ENCODE measurements at places on chromosomes 2 and 18. TPM values are rescaled to one million over a fixed set of nuclear protein-coding genes. Genes with fewer than 3 reads are reported as not detected.
A peak's percentile ranks its signal among the peaks of the same experiment; 100 is the strongest.

ACTG2 gene
- 600 TPM for polyA plus RNA-seq

RALBP1 gene
- polyA plus RNA-seq: 72.4 TPM

HPCAL1 gene
- 28.8 TPM for polyA plus RNA-seq

FAM161A gene
- polyA plus RNA-seq: 0.84 TPM

GDF7 gene
- polyA plus RNA-seq: 0.02 TPM

DNA sequence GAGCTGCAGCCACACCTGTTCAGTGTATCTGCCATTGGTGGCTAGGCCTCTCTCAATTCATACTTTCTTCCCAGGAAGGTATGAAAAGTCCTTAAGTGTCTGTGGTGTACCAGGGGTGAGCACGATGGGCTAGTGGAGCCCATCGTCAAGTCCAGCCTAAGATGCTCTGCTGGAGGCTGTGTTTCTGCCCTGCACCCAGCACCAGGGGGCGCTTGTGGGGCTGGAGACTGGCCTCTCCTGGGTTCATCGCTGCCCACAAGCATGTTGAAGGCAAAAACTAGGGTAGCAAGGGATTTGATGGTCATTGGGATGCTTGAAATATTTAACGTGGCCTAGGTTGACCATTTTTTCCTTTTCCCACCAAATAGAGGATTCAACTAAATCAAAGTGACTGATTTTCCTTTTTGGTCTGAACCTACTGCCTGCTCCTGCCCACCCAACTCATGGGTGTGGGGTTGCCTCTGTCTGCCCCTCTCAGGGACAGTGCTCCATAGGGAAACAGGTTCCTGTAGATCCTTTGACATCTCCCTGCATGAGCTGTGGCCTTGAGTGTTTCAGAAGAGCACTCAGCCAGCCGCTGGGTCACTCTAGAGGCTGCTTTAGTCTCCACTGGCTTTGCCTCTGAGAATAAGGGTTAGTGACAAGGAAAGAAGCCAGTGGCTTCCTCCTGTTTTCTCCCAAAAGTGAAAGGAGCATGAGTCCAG, 59.0 kb downstream of the TPGS2 start:
- DNase-seq: no peak

- DNase-seq: no peak
Measured at GRCh38 chr2:3108105-3108504, 269.5 kb downstream of the EIPR1 start.

DNA sequence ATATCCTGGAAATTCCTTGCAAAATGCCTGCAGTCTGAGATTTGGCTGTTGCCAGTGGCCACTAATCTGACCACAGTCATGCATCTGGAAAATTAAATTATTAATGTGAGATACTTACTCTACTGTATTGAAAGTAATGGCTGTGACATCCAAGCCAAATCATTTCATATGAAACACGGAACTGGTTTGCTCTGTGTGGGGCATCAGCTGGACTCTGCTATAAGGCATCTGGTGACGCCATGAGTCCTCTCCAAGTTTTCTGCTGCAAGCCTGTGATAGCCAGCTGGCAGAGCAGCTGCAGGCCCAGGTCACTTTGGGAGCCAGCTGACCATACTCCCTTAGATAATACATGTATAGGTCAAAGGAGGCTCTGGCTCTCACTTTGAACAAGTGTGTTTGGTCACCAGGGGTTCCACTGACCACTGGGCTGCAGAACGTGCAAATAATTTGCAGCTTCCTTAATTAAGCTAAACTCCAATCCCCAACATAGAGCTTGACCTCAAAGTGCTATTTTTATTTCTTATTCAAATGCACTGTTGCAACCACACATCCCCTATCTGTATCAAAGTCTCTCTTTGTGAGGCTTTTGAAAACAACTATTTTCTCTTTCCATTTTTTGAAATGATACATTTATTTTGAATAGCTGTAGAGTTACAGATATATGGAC, 152.9 kb downstream of the NCKAP5 start:
- peak; percentile 19 for DNase-seq

DNA sequence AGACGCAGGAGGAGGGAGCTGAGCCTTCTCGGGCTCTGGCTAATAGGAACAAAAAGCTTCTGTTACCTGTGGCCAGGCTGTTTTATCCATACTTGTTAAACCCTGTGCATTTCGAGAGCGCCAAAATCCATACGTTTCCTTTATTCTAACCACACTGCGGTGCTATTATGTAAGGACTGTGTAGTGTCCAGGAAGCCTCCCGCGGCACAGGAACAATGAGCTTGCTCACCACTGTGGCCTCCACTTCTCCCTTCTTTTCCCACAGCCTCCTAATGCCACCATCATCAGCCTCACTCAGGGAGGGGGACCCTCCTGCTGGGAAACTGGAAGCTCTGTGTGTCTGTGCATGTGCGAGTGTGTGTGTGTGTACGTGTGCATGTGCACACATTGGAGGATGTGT, 268.5 kb downstream of the HAUS1 start:
- DNase-seq: no peak

GRCh38 chr2:135667045-135667444, 74.6 kb upstream of the UBXN4 start:
- DNase-seq: peak; percentile 15

GRCh38 chr2:220628252-220628651, 943.9 kb downstream of the EPHA4 start:
- no peak for DNase-seq

- DNase-seq: peak; percentile 2
Measured at GRCh38 chr2:86700690-86701089, 19.4 kb upstream of the RMND5A start.

- DNase-seq: no peak
Measured at GRCh38 chr2:76749858-76750257, 772.3 kb downstream of the LRRTM4 start.

DNA sequence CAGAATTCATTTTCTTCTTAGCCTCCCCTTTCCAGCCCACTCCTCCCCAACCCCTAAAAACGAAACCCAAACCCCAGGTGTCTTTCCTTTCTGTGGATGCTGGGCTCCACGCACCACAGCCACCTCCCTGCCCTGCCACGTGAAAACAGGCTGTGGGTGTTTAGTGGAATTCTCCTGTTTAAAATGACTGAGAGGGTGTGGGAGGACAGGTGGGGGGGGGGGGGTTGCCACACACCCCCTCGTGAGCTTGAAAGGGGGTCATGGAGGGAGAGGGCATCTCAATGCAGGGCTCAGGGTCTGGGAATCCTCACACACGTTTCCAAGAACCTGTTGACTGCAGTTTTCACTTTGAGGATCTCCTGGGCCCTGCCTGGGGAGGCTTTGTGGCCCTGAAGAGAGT, 110.3 kb downstream of the FAM210A start:
- DNase-seq: no peak

- no peak for DNase-seq
Measured at GRCh38 chr2:27058210-27058609, 6.7 kb downstream of the AGBL5 start.

- DNase-seq: peak; percentile 28
Measured at GRCh38 chr2:69464575-69464974, 27.3 kb upstream of the NFU1 start.

All from fibroblast of lung (primary cell).